ENCODE measurements at places on chromosomes 6 and 20. TPM values are rescaled to one million over a fixed set of nuclear protein-coding genes. Genes with fewer than 3 reads are reported as not detected.

DDO gene
- total RNA-seq, result not detected

PRDM13 gene
- not detected for total RNA-seq

DEFB124 gene
- total RNA-seq, result not detected

- no peak for DNase-seq
- no peaks in the 10 kb centered on the region for H3K4me1 ChIP-seq
- H3K27ac ChIP-seq, result no peak overlapping the region
- no peaks in the 10 kb centered on the region for H3K27me3 ChIP-seq
Observed at GRCh38 chr6:108768166-108768555, 80.1 kb upstream of the ARMC2 start.

DNA sequence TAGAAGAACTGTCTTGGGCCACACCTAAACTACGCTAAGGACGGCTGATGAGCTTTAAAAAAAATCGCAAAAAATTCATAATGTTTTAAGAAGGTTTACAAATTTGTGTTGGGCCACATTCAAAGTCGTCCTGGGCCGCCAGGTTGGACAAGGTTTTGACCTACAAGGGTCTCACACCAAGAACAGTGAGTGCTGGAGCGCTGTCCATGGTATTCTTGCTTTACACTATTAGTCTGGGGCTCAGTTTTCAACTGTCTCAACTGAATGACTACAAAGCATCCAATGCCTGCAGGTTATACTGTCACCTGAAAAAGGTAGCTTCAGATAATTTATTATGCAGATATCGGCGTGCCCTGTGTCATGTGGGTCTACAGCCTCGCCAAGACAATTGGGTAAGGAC lies 3.7 kb upstream of the FAXC start:
- no peak overlapping the region for H3K4me3 ChIP-seq
- H3K27ac ChIP-seq, result no peak overlapping the region

DNA sequence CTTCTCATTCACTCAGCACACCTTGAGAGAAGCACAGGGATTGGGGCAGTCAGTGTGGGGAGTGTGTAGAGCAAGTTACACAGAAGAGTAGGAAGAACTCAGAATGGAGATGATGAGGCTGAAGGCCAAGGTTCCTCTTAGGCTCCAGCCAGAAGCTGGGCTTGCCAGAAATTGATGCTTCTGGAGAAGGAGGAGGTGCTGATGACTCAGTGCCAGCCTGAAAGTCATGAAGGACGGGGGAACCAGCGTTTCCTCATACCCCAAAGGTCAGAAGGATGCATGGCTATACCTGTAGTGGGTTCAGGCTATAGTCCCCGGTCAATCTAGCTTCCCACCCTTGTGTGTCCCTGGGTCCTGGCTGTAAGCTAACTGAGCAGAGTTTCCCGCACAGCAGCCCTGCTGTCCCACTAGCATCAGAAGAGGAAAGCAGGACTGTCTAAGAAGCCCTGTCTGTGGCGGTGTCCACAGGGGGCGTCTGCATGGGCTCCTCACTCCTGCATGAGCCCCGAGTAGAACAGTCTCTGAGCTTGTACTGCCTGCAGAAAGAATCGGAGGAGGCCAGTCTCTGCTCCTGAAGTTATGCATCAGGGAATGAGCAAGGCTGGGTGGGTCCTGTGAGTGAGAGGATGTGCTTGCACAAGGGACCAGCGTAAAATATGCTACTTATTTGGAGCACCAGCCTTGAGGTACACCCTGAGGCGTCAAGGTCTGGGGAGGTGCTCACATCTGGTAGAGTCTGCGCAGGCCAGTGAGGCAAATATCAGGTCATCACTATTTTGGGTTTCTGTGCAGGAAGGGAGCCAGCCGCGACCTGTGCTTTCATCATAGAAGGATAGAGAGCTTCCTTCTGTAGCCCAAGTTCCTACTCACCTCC lies 148.5 kb downstream of the MRPL14 start:
- H3K27me3 ChIP-seq, result peaks cover 16% of the 10 kb centered on the region
- no peak overlapping the region for H3K27ac ChIP-seq
- peak; percentile 22 for DNase-seq
- peaks cover 2% of the 10 kb centered on the region for H3K4me1 ChIP-seq
- H3K4me3 ChIP-seq, result no peak overlapping the region

GRCh38 chr20:61808447-61808846 lies 257.2 kb downstream of the TAF4 start:
- H3K36me3 ChIP-seq, result no peaks in the 10 kb centered on the region
- no peak overlapping the region for H3K4me3 ChIP-seq
- peaks cover 9% of the 10 kb centered on the region for H3K4me1 ChIP-seq
- peak; percentile 16 for DNase-seq

Data from mesothelial cell of epicardium (in vitro differentiated cells).